ENCODE measurements at places on chromosomes 2 and 18.

DNA sequence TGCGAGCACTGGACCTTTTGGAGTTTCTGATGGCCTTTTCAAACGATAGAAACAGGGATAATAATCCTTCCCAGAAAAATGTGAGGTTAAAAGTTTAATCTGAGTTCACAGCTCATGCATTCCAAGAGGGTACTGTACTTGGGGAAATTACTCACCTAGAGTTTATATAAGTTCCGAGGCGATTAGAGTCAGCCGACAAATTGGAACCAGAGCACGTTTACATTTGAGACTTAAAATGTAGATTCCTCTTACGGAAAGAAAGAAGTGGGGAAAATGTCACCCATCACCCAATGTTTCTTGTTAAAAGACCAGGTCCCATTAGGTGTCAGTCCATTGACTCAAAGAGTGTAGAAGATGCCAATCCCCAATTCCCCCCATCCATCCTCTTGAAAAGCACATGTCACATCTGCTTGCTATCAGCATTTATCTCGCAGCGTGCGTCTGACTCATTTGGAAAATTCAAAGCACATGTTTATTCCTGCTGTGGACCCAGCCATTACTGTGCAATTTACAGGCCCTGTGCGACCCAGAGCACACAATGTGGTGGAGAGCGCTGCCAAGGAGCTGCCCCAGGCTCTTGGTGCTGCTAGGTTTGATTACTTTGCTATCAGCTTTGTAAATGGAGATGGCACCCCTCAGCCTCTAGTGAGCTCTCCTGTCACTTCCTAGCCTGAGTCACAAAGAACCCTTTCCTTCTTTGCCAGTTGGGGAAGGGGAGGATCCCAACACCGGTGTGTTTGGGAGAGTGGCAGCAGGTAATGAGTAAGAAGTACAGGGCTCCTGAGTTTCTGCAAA lies 104.8 kb downstream of the COLEC12 start:
- no peak for DNase-seq

GRCh38 chr2:71513096-71513495 lies 59.7 kb downstream of the DYSF start:
- DNase-seq = no peak

GRCh38 chr2:224165901-224166319 lies 126.8 kb upstream of the SERPINE2 start:
- no peak for DNase-seq

- no peak for DNase-seq
Measured at GRCh38 chr18:76474824-76475223, 20.2 kb downstream of the ZNF516 start.

- no peak for DNase-seq
Measured at GRCh38 chr2:31012406-31012805, 125.8 kb downstream of the GALNT14 start.

GRCh38 chr18:11324956-11325882 lies 175.8 kb upstream of the PIEZO2 start:
- no peak for DNase-seq

- DNase-seq = no peak
Measured at GRCh38 chr2:6963727-6964126, 46.5 kb downstream of the RNF144A start.

DNA sequence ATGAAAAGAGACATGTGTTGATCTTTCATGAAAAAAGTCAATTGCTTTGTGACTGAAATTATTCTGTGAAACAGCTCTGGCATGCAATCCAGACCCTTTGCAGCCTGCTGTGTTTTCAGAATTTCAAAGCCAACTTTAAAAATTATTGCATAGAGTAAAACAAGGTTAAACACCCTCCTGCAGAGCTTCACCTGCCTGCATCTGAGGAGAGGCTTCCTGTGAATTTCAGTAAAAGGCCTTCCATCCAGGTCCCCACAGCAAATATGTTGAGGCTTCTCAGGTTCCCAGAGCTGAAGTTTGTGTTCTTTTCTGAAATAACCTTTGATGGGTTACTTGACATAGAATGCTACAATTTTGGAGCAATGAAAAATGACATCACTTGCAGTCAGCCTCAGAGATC lies 4.1 kb downstream of the XIRP2 start:
- no peak for DNase-seq

DNA sequence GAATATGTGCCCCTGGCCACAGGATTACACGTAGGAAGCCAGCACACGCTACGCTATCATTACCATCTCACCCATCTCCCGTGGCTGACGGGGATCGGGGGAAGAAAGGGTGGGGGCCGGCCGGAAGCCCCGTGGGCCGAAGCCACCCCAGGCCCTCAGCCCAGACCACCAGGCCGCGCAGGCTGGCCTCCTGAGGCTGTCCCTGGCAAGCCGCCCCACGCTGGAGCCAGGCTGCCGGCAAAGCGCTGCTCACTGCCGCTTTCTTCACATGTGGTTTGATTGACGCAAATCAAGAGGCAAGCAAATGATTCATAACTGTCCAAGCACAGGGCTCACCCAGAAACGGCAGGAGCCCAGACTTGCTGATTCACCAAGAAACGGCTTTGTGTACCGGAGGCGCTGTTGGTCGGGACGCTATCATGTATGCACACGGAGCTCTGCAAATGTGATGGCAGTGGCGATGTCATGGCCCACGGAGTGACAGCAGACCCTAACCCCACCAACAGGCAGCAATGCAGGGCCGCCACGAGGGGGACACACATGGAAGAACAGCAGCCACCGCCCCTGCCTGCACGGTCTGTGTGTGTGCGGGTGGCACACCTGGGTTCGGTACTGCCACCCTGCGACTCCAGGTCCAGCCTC lies 125.7 kb downstream of the HDAC4 start:
- DNase-seq = no peak

DNA sequence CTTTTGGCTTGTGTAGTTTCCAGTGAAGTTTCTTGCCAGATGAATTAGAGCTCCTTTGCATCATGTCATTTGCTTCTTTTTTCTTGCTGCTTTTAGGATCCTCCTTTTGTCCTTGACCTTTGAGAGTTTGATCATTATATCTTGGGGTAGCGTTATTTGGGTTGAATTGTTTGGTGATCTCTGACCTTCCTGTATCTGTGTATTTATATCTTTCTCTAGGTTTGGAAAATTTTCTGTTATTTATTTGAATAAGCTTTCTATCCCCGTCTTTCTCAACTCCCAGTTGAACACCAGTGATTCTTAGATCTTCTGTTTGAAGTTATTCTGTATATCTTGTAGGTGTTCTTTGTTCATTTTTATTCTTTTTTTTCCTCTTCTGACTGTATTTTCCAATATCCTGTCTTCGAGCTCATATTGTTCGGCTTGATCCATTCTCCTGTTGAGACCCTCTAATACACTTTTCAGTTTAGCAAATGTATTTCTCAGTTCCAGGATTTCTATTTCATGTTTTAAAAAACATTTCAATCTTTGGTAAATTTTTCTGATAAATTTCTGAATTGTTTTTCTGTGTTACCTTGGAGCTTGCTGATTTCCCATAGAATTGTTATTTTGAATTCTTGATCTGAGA lies 20.8 kb downstream of the GALNT1 start:
- no peak for DNase-seq

- DNase-seq = no peak
Measured at GRCh38 chr2:71807581-71808451, 339.8 kb downstream of the CYP26B1 start.

DNA sequence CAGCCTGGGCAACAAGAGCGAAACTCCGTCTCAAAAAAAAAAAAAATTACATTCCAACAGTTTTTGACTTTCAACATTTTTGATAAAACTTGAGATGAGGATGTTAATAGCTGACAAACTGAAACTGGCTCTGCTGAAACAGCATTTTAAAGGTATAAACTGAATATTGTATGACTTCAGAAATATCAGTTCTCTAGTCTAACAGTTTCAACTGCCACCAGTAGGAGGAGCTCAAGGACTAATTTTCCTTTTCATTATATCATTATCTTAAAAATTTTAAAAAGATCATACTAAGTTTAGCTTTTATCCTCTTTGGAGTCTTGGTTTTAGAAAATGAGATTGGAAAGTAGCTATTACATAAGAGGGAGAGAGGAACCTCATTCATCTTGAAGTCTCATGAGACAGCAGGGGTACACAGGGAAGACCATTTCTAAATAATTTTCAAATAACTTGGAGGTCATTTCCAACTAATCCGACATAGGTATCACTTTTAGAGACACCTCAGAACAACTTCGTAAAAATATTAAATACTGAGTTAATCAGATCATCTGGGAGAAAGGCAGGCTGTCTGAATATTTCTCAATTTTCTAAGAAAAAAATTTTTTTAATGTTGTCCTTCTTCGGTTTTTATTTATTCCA lies 37.6 kb upstream of the MCM6 start:
- peak; percentile 34 for DNase-seq

DNA sequence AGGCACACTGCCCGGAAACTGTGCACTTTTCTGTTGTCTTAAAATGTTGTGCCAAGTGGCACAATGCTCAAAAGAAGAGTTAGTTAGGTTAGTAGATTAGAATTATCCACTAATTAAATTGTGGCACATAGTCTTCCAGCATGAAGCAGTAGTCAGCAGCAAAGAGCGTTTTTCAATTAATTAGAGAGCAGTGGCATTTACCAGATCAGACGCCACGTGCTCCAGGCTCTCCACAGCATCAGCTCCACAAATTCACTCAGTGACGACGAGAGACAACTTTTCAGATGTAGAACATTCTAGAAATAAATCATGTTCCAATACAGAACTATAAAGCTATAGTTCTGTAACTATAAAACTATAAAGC lies 16.4 kb upstream of the RTTN start:
- DNase-seq = no peak

DNA sequence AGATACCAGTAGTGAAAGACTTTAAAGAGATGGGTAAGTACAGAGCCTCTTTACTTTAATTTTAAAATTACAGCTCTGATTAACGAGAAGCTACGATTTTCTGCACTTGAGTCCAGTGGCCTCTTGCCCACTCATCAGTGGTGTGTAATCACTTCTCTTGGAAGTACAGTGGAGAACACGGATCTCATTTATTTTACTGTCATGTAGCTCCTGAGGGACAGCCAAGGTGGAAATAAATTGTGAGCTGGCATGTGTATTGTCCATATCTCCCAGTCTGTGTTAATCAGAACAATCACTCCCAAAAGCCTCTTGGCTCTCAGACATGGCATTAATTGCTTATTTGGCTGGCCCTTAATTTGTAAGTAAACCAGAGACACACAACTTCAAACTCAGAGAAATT lies 69.4 kb downstream of the LOXHD1 start:
- DNase-seq = no peak

- no peak for DNase-seq
Measured at GRCh38 chr2:196618661-196619060, 20.9 kb upstream of the CCDC150 start.

GRCh38 chr2:136909777-136910176 lies 144.4 kb downstream of the THSD7B start:
- no peak for DNase-seq

GRCh38 chr2:28527196-28527595 lies 31.3 kb downstream of the PLB1 start:
- no peak for DNase-seq

DNA sequence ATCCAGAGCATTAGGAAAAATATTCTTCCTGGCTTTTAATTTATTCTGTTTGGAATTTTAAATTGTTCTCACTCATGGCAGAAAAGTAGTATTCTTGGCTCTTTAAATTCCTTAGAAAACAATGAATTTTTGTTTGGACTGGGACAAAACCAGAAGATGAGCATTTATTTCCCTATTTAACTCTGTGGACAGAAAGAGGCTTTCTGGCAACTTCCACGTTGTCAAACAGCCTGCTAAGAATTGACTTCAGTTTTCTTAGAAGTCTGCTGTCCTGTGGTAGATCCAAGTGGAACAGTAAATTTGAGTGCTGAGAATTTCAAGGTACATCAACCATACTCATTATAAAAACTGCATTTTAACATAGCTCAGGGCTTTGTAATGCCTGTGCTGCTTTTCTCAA lies 83.8 kb downstream of the MGAT5 start:
- DNase-seq = no peak

GRCh38 chr2:2550856-2551255 lies 219.8 kb upstream of the MYT1L start:
- DNase-seq = no peak

GRCh38 chr2:71949537-71949798 lies 198.2 kb downstream of the CYP26B1 start:
- no peak for DNase-seq

- DNase-seq = no peak
Measured at GRCh38 chr2:218957671-218958070, 1.8 kb upstream of the CDK5R2 start.

GRCh38 chr2:206555721-206556120 lies 86.6 kb upstream of the FAM237A start:
- no peak for DNase-seq

- no peak for DNase-seq
Measured at GRCh38 chr18:59909289-59910036, 9.7 kb downstream of the PMAIP1 start.

- no peak for DNase-seq
Measured at GRCh38 chr2:147989809-147990403, 30.6 kb downstream of the ORC4 start.

DNA sequence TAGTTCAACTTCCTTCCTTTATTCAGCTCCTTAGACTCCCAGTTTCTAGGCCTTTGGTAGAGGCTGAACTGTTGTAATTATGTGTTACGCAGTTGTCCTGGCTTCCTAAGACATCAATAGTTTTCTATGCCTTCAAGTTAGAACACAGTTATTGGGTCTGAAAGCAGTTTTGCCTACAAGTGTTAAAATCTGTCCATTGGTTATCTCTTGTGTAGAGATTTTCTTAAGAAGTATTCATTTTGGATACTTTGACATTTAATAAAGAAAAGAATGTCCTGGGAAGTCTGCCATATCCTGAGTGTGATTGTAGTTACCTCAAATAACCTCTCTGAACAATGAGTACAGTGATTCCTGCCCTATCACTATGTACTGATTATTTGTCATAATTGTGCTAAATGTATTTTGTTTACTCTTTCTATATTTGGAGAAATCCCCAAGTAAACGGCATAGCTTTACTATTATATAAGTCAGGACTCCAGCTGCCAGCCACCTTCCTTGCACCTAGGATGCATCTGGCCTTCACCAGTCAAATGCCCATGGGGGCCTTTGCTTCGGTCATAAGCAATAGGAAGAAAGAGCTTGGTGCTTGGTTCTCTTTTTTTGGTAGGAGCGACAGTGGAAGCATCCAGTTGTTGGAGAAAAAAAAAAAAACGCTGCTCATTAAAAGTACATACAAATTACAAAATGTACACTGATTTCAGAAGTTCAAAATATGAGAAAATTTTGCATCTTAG lies 449.5 kb upstream of the PKDCC start:
- DNase-seq = no peak

- DNase-seq = no peak
Measured at GRCh38 chr18:45938488-45938935, 28.6 kb downstream of the EPG5 start.

- DNase-seq = no peak
Measured at GRCh38 chr18:80022613-80023012, 11.6 kb upstream of the RBFA start.

DNA sequence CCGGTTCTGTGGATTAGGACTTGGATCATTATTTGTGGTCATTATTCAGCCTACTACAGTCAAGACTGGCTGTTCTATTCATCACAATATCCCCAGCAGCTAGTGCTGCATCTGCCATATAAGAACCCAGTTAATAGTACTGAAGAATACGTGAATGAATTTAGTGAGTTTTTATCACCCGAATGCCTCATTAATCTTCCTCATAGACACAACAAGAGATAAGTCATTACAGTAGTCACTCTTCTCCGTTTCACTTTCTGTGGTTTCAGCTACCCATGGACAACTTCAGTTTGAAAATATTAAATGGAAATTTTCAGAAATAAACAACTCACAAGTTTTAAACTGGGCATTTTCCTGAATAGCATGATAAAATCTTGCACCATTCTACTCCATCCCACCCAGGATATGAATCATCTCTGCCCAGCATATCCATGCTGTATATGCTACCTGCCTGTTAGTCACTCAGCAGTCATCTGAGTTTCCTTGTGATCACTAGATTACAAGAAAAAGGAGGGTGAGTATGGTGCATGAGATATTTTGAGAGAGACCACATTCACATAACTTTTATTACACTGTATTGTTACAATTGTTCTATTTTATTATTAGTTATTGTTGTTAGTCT lies 363.7 kb upstream of the CHAC2 start:
- DNase-seq = no peak

Measured in endothelial cell (in vitro differentiated cells).